ENCODE measurements at places on chromosomes 5 and 9.

GRCh38 chr9:94740145-94740840 is 13.8 kb downstream of the AOPEP start:
- no peak for DNase-seq

DNA sequence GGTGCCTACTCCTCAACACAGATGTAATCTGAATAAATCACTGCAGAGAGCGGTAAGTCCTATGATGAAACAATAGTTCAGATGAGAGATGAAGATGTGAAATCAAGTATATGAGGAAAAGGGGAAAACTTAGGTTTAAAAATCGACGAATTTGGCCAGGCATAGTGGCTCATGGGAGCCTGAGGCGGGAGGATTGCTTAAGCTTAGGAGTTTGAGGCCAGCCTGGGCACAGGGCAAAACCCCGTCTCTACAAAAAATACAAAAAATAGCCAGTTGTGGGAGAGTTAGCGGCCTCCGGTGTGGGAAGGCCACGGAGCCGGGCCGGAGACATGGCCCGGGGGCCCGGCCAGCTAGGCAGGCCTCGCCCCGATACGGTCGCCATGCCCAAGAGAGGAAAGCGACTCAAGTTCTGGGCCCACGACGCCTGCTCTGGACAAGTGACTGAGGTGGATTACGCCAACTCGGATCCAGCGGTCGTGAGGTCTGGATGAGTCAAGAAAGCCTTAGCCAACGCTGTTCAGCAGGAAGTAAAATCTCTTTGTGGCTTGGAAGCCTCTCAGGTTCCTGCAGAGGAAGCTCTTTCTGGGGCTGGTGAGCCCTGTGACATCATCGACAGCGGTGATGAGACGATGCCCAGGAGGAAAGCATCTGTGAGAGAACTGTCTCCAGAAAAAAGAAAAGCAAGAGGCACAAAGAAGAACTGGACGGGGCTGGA is 62.8 kb upstream of the SUB1 start:
- DNase-seq, result no peak

DNA sequence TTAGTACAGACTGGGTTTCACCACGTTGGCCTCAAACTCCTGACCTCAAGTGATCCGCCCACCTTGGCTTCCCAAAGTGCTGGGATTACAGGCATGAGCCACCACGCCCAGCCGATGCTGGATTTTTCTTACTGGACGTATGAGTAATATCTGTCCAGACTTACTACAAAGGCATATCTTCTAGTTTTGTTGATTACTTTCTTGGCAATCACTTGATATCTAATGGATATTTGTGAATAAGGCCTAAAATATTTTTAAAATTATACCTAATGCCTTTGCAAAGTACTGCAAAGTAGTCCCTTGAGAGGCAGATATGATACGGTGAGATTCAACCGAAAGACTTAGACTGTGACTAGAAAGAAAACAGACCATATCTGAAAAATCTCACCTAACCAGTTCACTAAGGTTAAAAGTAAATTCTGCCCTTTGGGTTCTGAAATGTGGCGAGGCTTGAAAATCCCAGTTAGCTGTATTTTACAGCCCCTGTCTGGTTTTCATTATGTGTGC is 152.1 kb downstream of the GNAQ start:
- no peak for DNase-seq

DNA sequence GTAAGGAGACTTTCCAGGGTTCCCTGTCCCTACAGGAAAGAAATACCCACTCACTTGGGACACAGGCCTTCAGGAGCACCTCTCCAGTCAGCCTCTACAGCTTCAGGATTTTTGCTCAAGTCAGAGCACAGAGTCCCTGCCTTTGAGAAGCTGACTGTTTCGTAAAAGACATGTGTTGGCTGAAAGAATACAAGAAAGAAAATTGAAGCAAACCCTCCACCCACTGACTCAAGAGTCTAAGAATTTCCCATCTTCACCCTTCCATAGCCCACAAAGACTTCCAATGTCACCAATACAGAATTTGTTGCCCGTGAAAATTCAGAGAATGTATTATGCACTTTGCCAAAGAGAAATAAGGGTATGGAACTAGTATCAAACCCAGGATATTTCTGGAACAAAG is 53.0 kb upstream of the ZNF622 start:
- DNase-seq, result no peak

- DNase-seq, result no peak
Observed at GRCh38 chr5:19519448-19519847, 468.6 kb downstream of the CDH18 start.

DNA sequence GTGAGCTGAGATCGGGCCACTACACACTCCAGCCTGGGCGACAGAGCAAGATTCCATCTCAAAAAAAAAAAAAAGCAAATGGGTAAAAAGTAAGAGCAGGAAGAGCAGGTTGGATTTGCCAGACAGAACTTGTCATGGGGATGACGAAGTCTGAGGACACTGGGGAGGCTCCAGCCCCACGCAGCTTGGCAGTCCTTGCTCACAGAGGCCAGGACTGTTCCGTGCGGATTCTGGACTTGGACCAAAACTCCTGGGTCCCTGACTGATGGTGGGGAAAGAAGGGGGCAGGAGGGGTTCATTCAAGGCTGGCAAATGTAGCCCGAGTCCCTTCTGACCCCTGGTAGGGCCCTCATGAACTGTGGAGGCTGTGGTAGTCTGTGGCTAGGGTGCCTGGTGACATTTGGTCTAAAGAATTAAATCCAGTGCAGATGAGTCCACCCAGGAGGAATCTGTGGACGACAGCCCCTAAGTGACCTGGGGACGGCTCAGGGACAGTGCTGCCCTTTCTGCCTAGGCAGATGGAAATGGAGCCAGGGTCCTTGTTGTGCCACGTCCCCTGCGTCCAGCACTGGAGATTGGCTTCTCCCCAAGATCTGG is 3.1 kb downstream of the FGD3 start:
- no peak for DNase-seq

Data from stimulated activated CD4-positive, alpha-beta T cell treated with anti-CD3 and anti-CD28 coated beads, Interleukin-1b, Interleukin-23, amount 100 ng/mL, for 1 hour (primary cell).